Fibroblast of the aortic adventitia (primary cell): ENCODE measurements at places on chromosomes 1 and 21. TPM values are rescaled to one million over a fixed set of nuclear protein-coding genes. Genes with fewer than 3 reads are reported as not detected.

Gene NLRP3
- under 0.01 TPM in 1 of 2 replicates, not detected in the other for total RNA-seq

Gene FOXO6
- not detected in 2 replicates for total RNA-seq

Gene TGFBR3
- total RNA-seq: 37.2 and 118 TPM in 2 replicates

Gene TNNT2
- total RNA-seq: 0.09 TPM in 1 of 2 replicates, not detected in the other

Gene LCE1F
- not detected in 2 replicates for total RNA-seq

Gene B3GALNT2
- total RNA-seq: 43.0 and 69.4 TPM in 2 replicates

Gene RGS8
- total RNA-seq: 0.16 TPM in 1 of 2 replicates, not detected in the other

Gene SLAMF8
- total RNA-seq: not detected in 2 replicates

Gene SERPINC1
- total RNA-seq: not detected in 2 replicates

Gene TMEM240
- 0.82 and 3.6 TPM in 2 replicates for total RNA-seq

Gene LRRC3
- total RNA-seq: 0.16 and 0.45 TPM in 2 replicates

Gene CACHD1
- 7.3 and 11.6 TPM in 2 replicates for total RNA-seq

Gene ZNF670
- total RNA-seq: 2.0 and 3.6 TPM in 2 replicates

Gene LRRC38
- total RNA-seq: not detected in 2 replicates

Gene LRRC8C
- 6.0 and 25.3 TPM in 2 replicates for total RNA-seq

Gene SYPL2
- 0.25 and 1.7 TPM in 2 replicates for total RNA-seq

Gene AMY1B
- not detected in 2 replicates for total RNA-seq

Gene CCDC28B
- total RNA-seq: 6.0 and 16.1 TPM in 2 replicates

Gene YBEY
- 16.5 and 22.4 TPM in 2 replicates for total RNA-seq

Gene ZSWIM5
- 0.49 and 4.7 TPM in 2 replicates for total RNA-seq

Gene MTF2
- total RNA-seq: 8.6 and 14.0 TPM in 2 replicates

Gene FCRL5
- total RNA-seq: not detected in 2 replicates

Gene SMIM1
- total RNA-seq: 4.6 TPM in 1 of 2 replicates, not detected in the other

Gene AZIN2
- total RNA-seq: 3.9 and 8.1 TPM in 2 replicates

Gene NHLH1
- total RNA-seq: not detected in 2 replicates

Gene REN
- total RNA-seq: not detected in 2 replicates

Gene CLDN17
- 0.49 TPM in 1 of 2 replicates, not detected in the other for total RNA-seq

Gene PRELP
- 1.4 and 3.7 TPM in 2 replicates for total RNA-seq

Gene RXFP4
- 0.09 TPM in 1 of 2 replicates, not detected in the other for total RNA-seq

Gene IL24
- total RNA-seq: not detected in 2 replicates

Gene HPCA
- 0.49 TPM in 1 of 2 replicates, not detected in the other for total RNA-seq

Gene DISP1
- total RNA-seq: 6.4 and 8.4 TPM in 2 replicates

Gene APOBEC4
- not detected in 2 replicates for total RNA-seq

Gene DENND2D
- 2.9 and 3.0 TPM in 2 replicates for total RNA-seq

Gene CELF3
- total RNA-seq: not detected in 2 replicates

Gene GABRD
- not detected in 2 replicates for total RNA-seq

Gene PLCH2
- total RNA-seq: 0.81 TPM in 1 of 2 replicates, not detected in the other

Gene CELSR2
- 0.36 and 0.90 TPM in 2 replicates for total RNA-seq

Gene C1orf87
- total RNA-seq: not detected in 2 replicates

Gene TAS1R1
- total RNA-seq: not detected in 2 replicates

Gene IRF6
- 3.1 TPM in 1 of 2 replicates, not detected in the other for total RNA-seq

Gene GPR137B
- total RNA-seq: 6.8 and 14.9 TPM in 2 replicates

Gene RGS16
- 2.3 and 2.5 TPM in 2 replicates for total RNA-seq

Gene RPL5
- 935 and 1,772 TPM in 2 replicates for total RNA-seq

Gene CYP2J2
- total RNA-seq: 0.09 TPM in 1 of 2 replicates, not detected in the other

Gene AIRE
- total RNA-seq: not detected in 2 replicates

Gene KDF1
- not detected in 2 replicates for total RNA-seq

Gene PLPPR4
- total RNA-seq: 1.1 and 2.8 TPM in 2 replicates

Gene LRRC39
- total RNA-seq: 0.36 and 3.7 TPM in 2 replicates
